CD4-positive, alpha-beta T cell treated with Interferon gamma for 1 hour (primary cell): ENCODE measurements at places on chromosomes 11 and 22.

- DNase-seq = peak; percentile 50
Observed at GRCh38 chr22:30396871-30397655, at the start of gene SEC14L2. Gene SEC14L2, plus strand, starts transcription at chr22:30397018. Its CDS starts 99 bp downstream, at chr22:30397117.

DNA sequence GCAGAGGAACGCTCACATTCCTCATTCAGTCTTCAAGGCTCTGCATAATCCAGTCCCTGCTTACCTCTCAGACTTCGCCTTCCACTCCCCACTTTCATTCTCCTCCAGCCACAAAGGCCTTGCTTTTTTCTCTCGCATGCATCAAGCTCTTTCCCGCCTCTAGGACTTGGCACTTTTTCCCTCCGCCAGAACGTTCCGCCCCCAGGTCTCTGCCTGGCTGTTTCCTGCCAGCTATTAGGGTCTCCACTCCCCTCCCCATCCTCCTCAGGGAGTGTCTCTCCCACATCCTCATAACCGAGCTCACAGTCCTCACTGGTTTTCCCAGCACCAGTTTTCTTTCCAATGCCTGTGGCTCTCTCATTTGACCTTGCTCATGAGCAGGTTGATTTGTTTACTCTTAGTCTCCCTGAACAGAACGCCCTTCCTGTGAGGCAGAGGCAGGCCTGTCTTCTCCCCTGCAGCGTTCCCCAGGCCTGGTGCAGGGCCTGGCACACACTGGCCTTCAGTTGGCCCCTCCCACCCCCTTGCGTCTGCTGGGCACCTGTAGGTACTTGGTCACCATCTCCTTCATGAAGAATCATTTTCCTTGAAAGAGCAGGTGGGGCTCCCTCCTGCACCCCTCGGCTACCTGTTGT, 75.2 kb downstream of the RTL6 start:
- DNase-seq = no peak

DNA sequence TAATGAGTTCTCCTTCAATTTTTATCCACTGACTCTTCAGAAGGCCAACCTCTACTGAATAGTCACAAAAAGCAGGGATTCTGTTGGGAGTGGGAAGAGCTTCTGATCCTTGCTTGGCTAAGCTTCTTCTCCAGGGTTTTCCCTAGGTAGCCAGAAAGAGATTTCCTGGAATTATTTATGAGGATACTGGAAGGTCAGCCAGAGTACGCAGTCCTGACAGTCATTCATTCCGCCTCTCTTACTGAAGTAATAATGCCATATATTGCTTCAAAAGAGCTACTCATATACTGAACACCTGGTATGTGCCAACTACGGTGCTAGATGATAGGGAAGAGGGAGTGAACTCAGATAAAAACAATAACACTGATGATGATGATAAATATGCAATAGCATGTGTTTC, 116.1 kb downstream of the CCDC34 start:
- no peak for DNase-seq

DNA sequence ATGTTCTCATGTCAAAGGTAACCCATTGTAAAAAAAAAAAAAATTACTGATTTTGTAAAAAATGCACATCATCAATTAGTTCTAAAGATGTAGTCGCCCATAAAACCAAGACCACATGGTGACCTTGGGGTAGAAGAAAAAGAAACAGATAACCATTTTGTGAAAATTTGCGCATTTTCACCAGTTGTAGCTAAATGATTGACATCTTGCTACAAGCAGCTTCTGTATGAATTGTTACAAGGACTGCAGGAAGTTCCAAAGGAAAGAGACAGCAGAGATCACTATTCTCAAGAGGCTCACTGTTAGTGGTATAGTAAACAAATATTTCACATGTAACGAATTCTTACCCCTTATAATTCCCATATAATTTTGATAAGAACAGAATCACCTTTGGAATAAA, 48.7 kb downstream of the MAML2 start:
- DNase-seq = no peak

DNA sequence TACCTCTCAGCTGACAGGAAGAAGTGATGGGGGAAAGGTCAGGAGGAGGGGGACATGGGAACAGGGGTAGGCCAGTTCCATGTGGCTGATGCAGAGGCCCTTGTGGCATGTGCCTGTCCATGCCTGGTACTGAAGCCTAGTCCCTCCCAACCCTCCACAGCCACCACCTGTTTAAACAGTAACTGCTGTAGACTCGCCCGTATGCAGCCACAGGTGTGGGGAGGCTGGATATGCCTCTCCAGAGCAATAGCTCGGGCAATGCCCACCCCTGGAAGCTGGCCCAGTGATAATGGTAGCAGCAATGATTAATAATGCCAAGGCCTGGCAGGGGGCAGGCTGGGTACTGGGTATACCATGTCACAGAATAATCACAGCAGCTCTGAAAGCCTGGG, 2.3 kb downstream of the SMTN start:
- DNase-seq = no peak
